ENCODE measurements at places on chromosomes 4 and X.

DNA sequence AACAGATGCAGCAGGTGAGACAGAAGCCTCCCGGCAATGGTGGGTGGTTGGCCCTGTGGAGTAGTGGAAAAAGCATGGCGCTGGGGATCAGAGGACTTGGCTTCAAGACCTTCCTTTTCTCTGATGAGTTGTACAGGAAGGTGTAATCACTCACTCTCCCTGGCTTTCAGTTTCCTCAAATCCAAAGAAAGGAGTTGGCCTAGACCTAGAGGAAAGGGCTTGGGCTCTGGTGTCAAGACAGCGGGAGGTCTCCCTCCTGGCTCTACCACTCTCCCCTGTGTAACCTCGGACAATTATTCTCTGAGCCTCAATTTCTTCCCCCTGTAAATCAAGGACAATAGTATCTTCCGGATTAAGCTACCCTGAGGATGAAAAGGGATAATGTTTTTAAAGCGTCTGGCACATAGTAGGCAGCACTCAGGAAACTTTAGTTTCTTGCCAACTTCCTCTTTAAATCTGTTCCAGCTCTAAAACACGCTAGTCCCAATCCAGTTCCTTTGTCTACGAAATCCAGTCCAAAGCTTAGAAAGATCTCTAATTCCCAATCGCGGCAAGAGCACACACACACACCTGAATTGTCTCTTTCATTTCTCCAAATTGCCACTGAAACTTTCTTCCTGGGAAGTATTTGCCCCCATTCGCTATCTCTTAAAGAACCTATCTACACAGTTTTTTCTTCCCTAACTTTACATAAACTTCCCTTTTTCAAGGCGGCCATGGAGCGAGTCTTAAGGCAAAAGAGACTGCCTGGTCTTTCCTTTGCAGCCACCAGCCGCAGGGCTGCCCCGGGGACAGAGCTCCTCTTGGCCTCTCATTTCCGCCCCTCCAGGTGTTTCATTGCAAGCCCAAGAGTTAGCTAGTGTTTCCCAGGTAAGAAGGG is 29.9 kb upstream of the GPC4 start:
- no peak for DNase-seq

DNA sequence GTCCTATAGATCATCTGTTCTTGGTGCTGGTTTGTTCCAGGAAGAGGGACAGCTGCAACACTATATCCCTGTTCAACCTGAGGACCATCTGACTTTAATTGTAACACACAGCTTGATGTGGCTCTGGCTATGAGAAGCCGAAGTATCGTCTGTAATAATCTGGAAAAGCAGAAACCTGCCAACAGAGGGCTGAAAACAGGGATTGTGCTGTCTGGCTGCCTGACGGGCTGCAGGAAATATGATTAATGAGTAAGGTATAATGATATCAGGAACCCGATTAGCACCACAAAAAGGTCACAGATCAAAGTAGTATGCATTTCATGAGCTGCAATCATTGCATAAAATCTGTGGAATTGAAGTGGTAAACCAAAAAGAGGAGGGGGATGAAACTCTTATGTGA is 170.4 kb upstream of the MAB21L2 start:
- DNase-seq: no peak

DNA sequence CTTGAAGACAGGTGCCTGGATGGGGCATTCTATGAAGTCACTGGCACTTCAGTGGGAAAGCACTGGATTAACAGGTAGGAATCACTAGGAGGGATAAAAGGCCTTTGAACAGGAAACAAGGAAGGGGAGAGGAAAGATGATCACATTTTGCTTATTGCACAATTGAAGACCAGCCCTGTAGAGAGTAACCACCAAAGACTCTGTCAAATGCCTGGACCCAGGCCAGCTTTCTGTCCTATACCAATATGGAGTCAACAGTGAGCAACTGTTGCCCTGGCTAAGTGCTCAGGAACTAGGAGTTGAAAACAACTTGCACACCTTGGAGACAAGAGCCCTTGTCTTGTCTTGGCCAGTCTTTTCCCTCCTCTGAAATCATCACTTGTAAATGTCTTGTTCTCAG is 14.1 kb upstream of the RTL3 start:
- no peak for DNase-seq

GRCh38 chrX:109264878-109265277 is 217.0 kb downstream of the GUCY2F start:
- no peak for DNase-seq

DNA sequence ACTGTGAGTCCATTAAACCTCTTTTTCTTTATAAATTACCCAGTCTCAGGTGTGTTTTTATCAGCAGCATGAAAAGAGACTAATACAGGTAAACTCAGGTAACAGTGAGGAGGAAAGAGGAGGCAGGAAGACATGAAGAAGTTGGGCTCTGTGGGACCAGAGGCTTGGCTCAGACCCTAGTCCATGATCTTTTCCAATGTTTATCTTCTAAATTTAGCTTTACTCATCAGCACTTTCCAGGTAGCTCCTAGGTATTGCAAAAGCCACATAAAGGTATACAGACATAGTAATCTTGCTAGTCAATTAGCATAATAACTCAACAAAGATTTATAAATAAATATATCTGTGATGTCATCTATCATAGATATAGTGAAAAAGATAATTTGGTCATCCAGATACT is 11.2 kb upstream of the FRYL start:
- DNase-seq: no peak

All from stimulated activated CD4-positive, alpha-beta T cell treated with anti-CD3 and anti-CD28 coated beads, Interleukin-4, amount 100 ng/mL, for 1 hour (primary cell).